ENCODE measurements at places on chromosomes 12 and 14.

DNA sequence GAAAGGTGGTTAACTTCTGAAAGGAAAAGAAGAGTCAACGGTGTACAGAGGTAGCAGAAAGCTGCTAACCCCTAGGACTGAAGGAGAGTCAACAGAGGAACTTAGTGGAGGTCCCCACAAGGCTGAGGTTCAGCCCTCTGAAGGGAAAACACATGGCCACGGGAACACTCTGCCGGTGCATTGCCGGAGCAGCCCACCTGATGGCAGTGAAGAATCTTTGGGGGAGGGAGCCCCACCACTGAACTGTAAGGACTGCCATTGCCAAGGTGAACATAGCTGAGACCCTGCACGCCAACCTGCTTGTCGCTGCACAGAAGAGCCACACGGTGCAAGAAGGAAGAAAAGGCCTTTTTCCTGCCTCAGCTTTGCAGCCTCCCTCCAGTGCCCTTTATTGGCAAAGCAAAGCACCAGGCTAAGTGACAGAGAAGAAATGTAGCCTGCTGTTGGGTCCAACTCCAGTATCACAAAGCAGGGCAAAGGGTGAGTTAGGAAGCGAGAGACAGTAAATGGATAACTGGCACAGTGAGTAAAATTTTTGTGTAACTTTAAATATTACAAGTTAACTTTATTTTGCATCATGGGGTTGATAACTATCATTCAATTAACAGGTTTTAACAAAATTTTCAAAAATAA, 76.9 kb downstream of the LIN52 start:
- DNase-seq = no peak

DNA sequence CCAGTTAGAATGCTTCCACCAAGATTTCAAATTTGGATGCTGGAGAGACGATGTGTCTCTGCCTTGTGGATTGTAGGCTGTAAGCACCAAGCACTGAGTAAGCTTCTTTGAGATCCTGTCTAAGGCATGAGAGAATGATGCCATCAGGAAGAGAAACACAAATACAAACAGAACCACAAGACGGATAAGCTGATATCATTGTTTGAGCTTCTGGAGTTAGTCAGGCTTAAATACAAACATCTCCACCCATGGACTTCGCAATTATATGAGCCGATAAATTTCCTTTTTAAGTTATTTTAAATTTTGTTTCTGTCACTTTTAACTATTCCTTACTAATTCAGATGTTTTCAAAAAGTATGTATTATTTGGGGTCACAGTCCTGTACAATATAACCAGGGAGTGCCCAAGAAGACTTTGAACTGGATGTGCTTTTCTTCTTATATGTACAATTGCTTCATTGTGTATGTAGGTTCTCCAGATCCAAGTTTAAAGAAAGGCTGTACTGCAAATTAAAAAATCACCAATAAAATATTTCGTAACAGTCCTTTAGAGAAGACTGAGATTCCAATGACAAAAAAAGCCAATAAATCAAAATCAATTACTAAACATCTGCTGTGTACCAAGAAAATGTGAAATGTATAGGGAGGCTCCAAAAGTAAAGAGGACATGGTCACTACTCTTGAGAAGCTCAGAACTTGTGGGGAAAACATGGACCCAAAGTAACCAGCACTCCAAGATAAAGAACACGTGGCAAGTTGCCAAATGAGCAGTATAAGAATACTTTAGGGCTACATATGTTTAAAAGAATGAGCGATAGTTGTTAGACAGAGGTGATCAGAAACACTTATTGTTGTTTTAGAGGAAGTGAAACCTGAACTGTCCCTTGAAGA, 274.1 kb downstream of the ADAMTS20 start:
- no peak for DNase-seq

- no peak for DNase-seq
Observed at GRCh38 chr12:62711631-62712241, 223.2 kb downstream of the PPM1H start.

- no peak for DNase-seq
Observed at GRCh38 chr14:69909826-69910550, 30.8 kb downstream of the SMOC1 start.

- DNase-seq = no peak
Observed at GRCh38 chr12:6185961-6186827, 14.0 kb upstream of the CD9 start.

- no peak for DNase-seq
Observed at GRCh38 chr12:19894803-19895202, 455.5 kb downstream of the AEBP2 start.

GRCh38 chr12:43401096-43401495, 150.9 kb downstream of the ADAMTS20 start:
- no peak for DNase-seq

GRCh38 chr14:66070542-66071319, 415.4 kb upstream of the CCDC196 start:
- no peak for DNase-seq

DNA sequence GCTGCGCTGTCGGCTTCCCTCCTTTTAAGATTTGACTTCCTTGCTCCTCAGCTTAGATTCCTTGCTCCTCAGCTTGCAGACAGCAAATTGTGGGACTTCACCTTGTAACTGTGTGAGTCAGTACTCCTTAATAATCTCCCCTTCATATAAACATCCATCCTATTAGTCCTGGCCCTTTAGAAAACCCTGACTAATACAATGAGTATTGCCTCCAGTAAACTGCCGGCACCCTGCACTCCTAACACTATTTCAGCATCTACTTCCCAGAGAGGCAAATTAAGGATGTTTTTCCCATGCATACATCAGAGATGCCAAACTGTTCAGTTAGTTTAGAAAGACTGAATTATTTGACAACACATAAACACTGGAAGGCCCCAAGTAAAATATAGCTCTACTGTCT, 611.3 kb upstream of the TMEM132C start:
- no peak for DNase-seq

DNA sequence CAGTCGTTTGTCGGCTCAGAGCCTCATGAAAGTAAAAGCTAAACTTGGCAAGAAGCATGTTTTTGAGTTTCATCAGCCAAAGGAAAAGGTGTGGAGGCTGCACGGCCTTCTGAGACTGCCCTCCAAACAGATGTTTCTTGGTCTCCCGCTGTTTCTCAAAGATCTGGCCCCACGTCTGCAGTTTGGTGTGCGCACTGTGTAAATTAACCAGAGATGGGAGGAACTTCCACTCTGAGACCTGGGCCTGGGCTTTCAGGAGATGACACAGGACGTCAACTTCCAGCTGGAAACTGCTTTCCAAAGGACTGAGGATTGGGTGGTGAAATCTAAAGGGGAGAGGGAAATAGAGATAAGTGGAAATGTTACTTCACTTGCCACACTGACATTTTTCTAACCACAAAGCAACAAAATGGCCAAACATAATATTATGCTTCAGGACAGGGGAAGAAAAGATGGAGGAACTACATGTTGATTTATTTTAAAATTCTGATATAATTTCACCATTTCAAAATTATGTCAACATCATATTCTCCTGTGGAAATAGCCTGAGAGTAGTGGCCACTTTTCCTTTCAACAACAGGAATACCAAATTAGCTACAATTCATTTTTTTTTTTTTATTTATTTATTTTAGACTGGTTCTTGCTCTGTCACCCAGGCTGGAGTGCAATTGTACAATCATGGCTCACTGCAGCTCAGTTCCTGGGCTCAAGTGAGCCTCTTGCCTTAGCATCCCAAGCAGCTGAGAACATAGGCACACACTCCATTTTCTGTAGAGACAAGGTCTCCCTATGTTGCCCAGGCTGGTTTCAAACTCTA, 27.6 kb downstream of the KICS2 start:
- DNase-seq = no peak

DNA sequence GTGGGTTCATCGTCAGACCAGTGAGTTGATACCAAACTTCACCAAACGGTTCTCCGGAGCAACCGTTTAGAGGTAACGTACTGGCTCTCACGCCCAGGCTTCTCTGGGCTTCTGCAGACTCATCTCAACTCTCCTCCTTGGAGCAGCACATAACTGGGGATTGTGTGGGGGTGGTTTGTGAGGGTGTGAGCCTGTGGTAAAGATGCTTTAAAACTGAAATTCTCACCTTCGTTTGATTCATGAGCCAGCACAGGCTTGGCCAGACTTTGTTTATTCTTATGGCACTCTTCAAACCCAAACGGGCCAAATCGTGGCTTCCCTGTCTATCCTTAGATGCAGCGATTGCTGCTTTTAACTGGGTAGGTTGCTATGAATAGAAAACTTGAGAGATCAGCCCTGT, 121.3 kb downstream of the SAMD4A start:
- DNase-seq = no peak

DNA sequence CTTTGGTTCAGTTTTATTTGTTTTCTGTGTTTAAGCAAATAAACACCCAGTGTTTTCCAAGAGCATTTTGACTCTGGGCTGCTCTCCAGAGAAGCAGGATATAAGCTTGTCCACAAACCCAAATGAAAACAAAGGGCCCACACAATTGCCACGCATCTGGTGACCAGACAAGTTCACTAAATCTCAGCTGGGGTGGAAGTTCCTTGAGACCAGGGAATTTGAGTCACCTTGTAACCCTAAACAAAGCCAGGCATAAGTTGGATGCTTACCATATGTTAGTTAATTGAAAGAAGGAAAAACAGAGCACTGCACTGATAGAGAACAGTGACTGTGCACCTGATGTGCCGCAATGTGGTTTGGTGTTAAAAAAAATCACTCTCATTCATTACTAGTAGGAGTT, 1.6 kb upstream of the TXNRD1 start:
- no peak for DNase-seq

DNA sequence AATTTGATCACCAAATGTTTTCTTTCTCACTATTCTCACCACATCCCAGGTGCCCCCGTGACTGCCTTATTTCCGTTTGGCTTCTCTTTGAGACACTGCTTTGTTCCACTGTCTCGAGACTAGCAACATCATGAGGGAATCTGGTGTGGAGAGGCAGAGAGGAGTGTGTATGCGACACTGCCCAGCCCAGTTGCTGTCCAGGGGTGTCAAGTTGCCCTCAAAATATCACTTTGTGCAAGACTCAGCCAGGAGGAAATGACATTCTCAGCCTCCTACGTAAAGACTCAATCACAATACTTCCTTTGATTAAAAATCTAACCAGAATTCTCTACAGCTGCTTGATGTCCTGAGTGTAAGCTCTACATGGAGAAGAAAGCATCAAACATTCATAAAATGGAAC, 48.2 kb upstream of the EEA1 start:
- no peak for DNase-seq

GRCh38 chr12:28699029-28699428, 450.0 kb upstream of the FAR2 start:
- no peak for DNase-seq

GRCh38 chr14:77474479-77475177, 16.7 kb downstream of the AHSA1 start:
- DNase-seq = no peak

GRCh38 chr12:90630006-90630405, 325.0 kb downstream of the CCER1 start:
- no peak for DNase-seq

GRCh38 chr14:78329371-78329770, 159.2 kb downstream of the NRXN3 start:
- no peak for DNase-seq

- no peak for DNase-seq
Observed at GRCh38 chr12:42584651-42585111, 4.9 kb downstream of the PRICKLE1 start.

DNA sequence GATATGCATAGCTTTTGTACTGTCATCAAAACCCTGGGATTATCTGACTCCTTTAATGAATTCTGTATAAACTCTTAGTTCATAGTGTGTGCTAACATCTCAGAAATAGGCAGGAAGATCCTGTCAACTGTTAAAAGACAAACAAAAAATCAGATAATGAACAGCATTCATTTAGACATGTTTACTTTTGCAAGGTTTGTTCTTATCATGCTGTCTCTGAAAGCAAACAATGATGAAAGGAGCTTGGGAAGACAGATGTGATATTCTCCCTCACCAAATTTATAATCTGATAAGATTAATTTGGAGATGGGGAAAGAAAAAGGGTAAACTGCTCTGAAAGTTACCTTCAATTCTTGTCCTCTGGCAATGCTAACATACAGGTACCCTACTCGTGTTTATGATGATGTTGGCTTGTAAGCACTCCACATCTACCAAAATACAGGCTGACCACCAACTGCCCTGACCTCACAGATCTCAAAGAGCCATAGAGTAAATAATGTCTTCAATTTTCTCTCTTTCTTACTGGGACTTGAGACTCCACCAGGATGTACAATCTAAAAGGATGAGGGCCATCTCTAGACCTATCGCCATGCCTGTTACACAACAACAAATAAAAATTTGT, 233.8 kb downstream of the SSPN start:
- DNase-seq = no peak

GRCh38 chr14:24659916-24660570, 26.1 kb upstream of the GZMB start:
- DNase-seq = no peak

DNA sequence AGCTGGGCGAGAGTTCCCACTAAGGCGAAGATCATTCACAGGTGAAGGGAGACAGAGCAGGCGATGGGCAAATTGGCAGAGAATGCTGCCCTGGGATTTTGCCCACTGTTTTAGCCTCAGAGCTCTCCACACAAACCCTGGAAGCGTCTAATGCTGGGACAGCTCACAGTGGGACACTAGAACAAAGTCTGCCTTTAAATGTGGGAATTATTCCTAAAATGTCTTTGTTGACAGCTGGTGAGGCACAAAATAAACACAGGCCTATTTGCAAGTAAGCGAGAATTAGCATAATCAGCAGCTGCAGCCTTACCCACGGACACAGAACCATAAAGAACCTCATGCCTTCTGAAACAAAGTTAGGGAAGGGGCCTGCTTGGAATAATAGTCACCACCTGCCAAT, 824.5 kb downstream of the AACS start:
- DNase-seq = no peak

GRCh38 chr12:54340846-54341245, 15.9 kb downstream of the COPZ1 start:
- no peak for DNase-seq

- DNase-seq = no peak
Observed at GRCh38 chr14:100767003-100767787, 40.5 kb downstream of the DLK1 start.

DNA sequence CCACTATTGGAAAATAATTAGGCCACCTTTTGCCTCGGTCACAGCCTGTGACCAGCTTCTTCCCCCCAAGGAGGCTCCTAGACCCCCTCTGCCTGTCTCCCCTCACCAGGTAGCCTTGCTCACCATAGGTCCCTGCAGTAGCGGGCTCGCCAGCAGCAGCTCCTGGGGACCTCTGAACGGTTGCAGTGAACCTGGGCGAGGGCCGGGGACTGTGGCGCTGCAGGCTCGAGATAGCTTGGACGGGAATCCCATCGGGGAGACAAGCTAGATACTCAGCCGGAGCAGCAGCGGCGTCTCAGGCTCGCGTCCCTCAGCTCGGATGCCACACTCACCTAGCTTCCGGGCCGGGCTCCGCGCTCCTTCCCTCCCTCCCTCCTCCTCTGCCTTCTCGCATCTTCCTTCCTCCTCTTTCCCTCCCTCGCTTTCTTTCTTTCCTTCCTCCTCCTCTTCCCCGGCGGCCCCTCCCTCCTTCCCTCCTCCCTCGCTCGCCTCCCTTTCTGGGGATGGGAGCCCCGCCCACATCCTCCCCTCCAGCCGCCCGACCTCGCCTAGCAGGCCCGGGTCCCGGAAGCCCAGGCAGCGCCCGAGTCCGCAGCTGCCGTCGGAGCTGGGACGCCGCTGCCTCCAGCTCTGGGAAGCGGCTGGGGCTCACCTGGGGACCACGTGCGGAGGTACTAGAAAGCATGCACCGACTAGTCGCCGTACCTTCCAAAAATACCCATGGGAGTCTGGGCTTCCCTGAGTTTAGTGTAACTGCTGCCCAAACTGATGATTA, at the start of gene BMP4:
Gene BMP4 (minus strand): TSS at position 399 of the 775 bp plus-strand sequence. CDS start 4,603 bp downstream, outside the sequence.
- DNase-seq = no peak

GRCh38 chr12:9244894-9245293, 36.7 kb upstream of the PZP start:
- no peak for DNase-seq

All from esophagus squamous epithelium (tissue), 5 donors.